ENCODE measurements at places on chromosomes 3 and 15. TPM values are rescaled to one million over a fixed set of nuclear protein-coding genes. Genes with fewer than 3 reads are reported as not detected.

The ESYT3 gene
- total RNA-seq, result not detected

GRCh38 chr3:14347110-14347509 is 55.3 kb upstream of the SLC6A6 start:
- no peak for DNase-seq
- H3K4me1 ChIP-seq, result no peaks in the 10 kb centered on the region
- H3K27me3 ChIP-seq, result peaks cover 2% of the 10 kb centered on the region
- no peak overlapping the region for H3K27ac ChIP-seq
- H3K4me3 ChIP-seq, result no peak overlapping the region
- no peaks in the 10 kb centered on the region for H3K36me3 ChIP-seq

The FAN1 gene
- total RNA-seq, result 32.7 TPM

DNA sequence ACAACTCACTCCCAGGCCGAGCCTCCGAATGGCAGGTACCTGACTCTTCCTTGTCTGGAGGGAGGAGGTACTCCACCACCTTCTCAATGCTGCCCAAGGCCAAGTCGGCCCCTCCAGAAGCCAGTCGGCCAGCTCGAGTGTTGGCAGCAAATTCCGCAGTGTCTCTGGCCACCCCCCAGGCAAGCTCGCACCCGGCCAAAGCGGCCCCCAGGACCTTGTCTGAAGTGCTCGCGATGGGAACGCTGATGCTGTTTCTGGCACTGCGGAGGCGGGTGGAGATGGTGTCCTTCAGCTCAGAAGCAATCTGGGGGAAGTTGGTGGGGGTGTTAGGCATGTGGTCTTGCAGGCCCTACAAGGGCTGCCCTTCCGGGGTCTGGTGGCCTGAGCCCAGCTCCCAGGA is 9.2 kb downstream of the PLIN1 start:
- H3K27me3 ChIP-seq, result peaks cover 4% of the 10 kb centered on the region
- no peak overlapping the region for H3K4me3 ChIP-seq
- H3K4me1 ChIP-seq, result peaks cover 1% of the 10 kb centered on the region
- no peaks in the 10 kb centered on the region for H3K36me3 ChIP-seq
